ENCODE measurements at places on chromosomes 13 and 19. TPM values are rescaled to one million over a fixed set of nuclear protein-coding genes. Genes with fewer than 3 reads are reported as not detected.

Gene IL17D
- total RNA-seq = 0.35 TPM

Gene THSD1
- 0.33 TPM for total RNA-seq

Gene C19orf38
- 1.4 TPM for total RNA-seq

Gene STARD13
- 19.6 TPM for total RNA-seq

Gene ERCC5
- total RNA-seq = 33.9 TPM

DNA sequence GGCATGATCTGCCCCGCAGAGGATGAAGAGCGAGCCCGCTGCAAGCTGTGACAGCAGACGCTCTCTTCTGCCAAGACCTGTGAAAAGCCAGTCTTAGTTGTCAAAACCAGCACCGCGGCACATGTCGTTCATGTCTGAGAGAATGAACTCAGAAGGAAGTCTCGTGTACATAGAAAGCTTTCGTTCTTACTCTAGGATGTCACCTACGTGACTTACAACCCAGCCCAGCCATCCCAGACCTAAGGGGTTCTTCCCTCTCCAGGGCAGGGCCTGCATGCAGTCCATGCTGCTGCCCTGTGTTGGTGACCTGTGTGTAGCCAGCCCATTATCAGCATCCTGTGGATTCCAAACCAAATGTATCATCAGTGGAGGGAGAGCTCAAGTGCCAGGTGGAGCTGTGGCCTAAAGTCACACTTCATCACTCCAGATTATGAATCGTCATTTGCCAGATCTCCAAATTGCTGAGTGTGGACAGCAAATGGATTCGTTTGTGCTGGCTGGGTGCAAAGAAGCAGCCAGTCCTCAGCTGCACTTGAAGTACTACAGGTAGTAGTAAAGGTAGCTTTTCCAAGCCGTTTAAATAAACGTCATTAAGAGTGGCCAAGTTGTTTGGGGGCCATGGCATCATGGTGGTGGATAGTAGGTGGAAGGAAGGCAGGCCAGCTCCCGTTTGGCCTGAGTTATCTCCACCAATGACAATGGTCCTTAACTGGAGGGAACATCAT, 73.9 kb upstream of the GPR183 start:
- peaks cover 6% of the 10 kb centered on the region for H3K36me3 ChIP-seq
- DNase-seq = no peak
- no peak overlapping the region for H3K4me3 ChIP-seq
- no peaks in the 10 kb centered on the region for H3K4me1 ChIP-seq

GRCh38 chr19:31347354-31347753, 1.9 kb downstream of the TSHZ3 start:
- H3K4me1 ChIP-seq = no peaks in the 10 kb centered on the region
- peaks cover 46% of the 10 kb centered on the region for H3K27me3 ChIP-seq
- H3K27ac ChIP-seq = no peak overlapping the region
- no peaks in the 10 kb centered on the region for H3K36me3 ChIP-seq
- no peak overlapping the region for H3K4me3 ChIP-seq

DNA sequence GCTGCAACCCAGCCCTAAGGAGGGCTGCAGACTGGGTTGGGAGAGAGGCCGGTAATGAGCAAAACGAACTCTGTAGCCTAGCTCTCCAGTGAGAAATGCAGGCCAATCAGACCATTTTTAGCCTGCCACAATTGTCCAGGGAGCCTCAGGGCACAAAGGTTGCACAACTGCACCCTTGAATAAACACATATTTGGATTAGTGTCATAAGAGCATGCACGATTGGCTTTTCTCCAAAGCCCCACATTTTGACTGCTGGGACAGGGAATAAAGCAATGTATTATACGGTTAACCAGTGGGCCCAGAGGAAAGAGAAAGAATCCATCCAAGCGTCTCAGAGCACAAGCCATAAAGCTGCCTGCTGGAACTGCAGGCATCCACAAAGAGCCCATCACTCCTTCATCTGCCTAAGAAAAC, 729.4 kb upstream of the SGCG start:
- H3K27me3 ChIP-seq = 0 out of 2 replicates have a peak, but pooled peaks cover 4% of the 10 kb centered on the region
- H3K4me3 ChIP-seq = no peak overlapping the region
- DNase-seq = no peak

DNA sequence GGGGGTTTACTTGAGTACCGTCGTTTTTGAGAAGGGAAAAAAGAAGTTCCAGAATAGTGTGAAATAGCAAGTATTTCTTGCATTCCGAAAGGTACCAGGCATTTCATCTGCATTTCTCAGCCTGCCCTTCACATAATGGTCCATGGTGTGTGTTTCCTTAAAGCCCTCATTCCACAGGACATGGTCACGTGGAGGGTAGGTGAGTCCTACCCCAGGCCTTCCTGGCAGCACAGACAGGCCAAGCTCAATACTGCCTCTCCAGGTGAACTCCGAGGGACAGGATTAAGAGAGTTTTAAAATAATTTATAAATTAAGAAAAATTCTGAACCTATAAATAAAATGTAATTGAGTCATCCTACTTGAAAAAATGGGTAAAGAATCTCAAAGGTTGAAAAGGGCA, 64.7 kb downstream of the TNFRSF19 start:
- no peak for DNase-seq
- no peaks in the 10 kb centered on the region for H3K4me1 ChIP-seq
- H3K27me3 ChIP-seq = no peaks in the 10 kb centered on the region

DNA sequence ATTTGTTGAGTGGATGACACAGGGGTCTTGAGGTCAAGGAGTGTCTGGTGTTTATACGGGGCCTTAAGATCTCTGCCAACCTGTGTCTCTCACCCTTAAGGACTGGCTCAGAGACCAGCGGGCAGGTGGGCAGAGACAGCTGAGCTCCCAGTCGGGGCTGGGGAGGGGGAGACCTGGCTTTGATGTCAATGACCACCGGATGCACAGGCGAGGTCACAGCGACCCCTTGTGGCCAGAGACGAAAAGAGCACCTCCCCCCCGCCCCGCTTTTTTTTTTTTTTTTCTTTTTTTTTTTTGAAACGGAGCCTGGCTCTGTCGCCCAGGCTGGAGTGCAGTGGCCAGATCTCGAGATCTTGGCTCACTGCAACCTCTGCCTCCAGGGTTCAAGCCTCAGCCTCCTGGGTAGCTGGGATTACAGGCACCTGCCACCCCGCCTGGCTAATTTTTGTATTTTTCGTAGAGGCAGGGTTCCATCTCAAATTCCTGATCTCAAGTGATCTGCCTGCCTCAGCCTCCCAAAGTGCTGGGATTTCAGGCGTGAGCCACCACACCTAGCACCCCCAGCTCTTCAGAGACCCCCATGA, 12.1 kb upstream of the KLK14 start:
- 0 out of 2 replicates have a peak, but pooled peaks cover 7% of the 10 kb centered on the region for H3K4me1 ChIP-seq
- peak; percentile 38 for DNase-seq
- no peaks in the 10 kb centered on the region for H3K27me3 ChIP-seq
- H3K27ac ChIP-seq = no peak overlapping the region

- peaks cover 4% of the 10 kb centered on the region for H3K4me1 ChIP-seq
- H3K4me3 ChIP-seq = no peak overlapping the region
- H3K27me3 ChIP-seq = no peaks in the 10 kb centered on the region
- no peaks in the 10 kb centered on the region for H3K36me3 ChIP-seq
Observed at GRCh38 chr13:99484473-99484872, 16.8 kb upstream of the TM9SF2 start.

DNA sequence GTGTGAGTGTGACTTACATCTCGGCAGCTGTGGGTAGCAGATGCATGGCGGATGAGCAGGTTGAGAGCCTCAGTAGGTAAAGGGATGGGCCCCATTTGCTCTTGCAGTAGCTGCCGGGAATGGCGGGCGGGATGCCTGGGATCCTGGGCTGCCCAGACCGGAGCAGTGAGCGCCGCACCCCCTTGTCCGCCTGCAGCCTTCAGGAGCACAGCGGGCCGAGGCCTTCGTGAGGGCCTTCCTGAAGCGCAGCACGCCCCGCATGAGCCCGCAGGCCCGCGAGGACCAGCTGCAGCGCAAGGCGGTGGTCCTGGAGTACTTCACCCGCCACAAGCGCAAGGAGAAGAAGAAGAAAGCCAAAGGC, 4.1 kb downstream of the POP4 start:
- peaks cover 7% of the 10 kb centered on the region for H3K4me1 ChIP-seq
- no peaks in the 10 kb centered on the region for H3K27me3 ChIP-seq
- H3K36me3 ChIP-seq = no peaks in the 10 kb centered on the region
- no peak for DNase-seq
- H3K4me3 ChIP-seq = no peak overlapping the region
- no peak overlapping the region for H3K27ac ChIP-seq

DNA sequence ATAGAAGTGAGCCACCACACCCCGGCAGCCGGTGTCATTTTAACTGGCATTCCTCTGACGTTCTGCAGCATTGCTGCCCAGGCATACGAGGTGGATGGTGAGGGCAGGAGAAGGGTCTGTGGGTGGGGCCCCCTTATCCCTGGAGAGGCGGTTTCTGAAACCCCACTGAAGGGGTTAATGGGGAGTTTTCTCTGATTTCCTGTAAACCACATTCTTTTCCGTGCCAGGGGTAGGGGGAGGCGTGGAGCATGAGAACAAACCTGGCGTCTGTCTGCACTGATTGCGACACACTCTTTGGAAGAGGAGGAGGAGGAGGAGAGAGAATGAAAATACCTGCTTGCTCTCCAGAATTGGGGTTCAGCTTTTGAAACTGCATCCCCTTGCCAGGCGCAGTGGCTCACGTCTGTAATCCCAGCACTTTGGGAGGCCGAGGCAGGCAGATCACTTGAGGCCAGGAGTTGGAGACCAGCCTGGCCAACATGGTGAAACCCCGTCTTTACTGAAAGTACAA, 2.7 kb upstream of the C3 start:
- DNase-seq = peak; percentile 65
- no peaks in the 10 kb centered on the region for H3K36me3 ChIP-seq
- no peaks in the 10 kb centered on the region for H3K27me3 ChIP-seq
- peaks cover 47% of the 10 kb centered on the region for H3K4me1 ChIP-seq
- peak overlapping the region; percentile 68 for H3K27ac ChIP-seq
- H3K4me3 ChIP-seq = no peak overlapping the region

- H3K27ac ChIP-seq = no peak overlapping the region
- no peak overlapping the region for H3K4me3 ChIP-seq
- no peaks in the 10 kb centered on the region for H3K4me1 ChIP-seq
- H3K27me3 ChIP-seq = no peaks in the 10 kb centered on the region
- no peaks in the 10 kb centered on the region for H3K36me3 ChIP-seq
Observed at GRCh38 chr13:82976499-82976898, 905.8 kb downstream of the SLITRK1 start.

GRCh38 chr13:66378894-66379293, 851.2 kb downstream of the PCDH9 start:
- no peak for DNase-seq
- H3K4me1 ChIP-seq = no peaks in the 10 kb centered on the region
- no peak overlapping the region for H3K4me3 ChIP-seq
- no peak overlapping the region for H3K27ac ChIP-seq
- H3K36me3 ChIP-seq = no peaks in the 10 kb centered on the region

DNA sequence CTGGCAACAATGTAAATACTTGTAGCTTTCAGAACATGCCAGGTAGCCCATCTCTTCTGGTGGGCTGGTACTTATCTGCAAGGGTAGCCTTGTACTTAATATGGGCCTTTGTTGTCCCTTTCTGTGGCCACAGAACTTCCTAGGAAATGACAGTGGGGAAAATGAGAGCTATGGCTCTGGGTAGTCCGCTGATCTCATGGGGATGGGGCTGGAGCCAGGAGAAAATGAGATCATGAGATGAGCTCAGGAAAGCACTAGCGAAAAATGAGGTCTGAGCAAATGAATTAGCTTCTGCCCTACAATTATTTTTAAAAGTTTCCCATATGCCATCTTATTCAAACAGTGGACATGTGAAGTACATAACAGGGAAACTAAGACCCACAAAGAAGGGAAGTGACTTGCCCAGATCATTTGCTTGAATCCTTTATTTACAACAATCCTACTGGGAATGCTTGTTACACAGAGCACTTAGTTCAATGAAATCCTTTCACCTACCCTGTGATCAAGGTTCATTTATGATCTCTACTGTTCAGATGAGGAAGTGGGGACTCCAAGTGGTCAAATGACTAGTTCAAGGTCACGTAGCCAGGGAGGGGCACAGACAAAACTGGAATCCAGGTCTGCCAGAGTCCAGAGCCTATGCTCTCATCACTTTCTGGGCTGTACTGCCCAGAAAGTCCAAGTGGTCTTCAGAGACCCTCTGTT, 87.1 kb downstream of the PTPRS start:
- no peaks in the 10 kb centered on the region for H3K4me1 ChIP-seq
- H3K27me3 ChIP-seq = no peaks in the 10 kb centered on the region
- H3K27ac ChIP-seq = no peak overlapping the region

- H3K36me3 ChIP-seq = no peaks in the 10 kb centered on the region
- H3K4me1 ChIP-seq = peaks cover 22% of the 10 kb centered on the region
- H3K27ac ChIP-seq = peak overlapping the region; percentile 85
- peak overlapping the region; percentile 55 for H3K4me3 ChIP-seq
- 0 out of 2 replicates have a peak, but pooled peaks cover 2% of the 10 kb centered on the region for H3K27me3 ChIP-seq
Observed at GRCh38 chr19:50331221-50331993, 2.2 kb upstream of the KCNC3 start.

DNA sequence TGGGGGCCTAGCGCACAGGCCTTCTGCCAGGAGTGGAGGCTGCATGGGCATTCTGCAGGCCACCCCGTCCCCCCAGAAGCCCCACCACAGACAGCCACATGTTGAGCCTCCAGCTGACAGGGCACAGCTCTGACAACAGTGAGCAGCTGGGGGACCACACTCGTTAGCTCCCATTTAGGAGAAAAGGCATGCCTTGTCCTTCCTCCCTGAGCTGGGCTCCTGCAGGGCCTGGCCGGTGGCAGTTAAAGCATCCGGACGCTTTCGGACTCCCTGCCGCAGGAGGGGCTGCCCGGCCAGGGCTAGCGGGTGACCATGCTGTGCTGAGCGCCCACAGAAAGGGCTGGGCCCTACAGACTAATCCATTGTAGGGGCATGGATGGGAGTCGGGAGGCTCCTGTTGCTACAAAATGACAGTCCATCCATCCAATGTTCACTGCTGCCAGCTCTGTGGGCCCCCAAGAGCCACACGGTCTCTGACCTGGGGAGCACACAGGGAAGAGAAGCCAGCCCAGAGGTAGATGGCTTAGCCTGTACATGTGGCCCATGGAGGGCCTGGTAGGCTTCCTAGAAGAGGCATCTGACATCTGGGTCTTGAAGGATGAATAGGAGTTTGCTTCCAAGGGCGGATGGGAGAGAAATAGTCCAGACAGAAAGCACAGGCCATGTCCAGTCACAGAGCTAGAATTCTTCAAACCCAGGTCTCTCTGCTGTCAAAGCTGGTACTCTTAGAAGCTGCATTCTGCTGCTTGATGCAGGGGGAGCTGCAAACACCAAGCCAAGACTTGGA, 116.5 kb upstream of the VSTM2B start:
- no peak for DNase-seq
- H3K36me3 ChIP-seq = no peaks in the 10 kb centered on the region
- no peaks in the 10 kb centered on the region for H3K4me1 ChIP-seq

DNA sequence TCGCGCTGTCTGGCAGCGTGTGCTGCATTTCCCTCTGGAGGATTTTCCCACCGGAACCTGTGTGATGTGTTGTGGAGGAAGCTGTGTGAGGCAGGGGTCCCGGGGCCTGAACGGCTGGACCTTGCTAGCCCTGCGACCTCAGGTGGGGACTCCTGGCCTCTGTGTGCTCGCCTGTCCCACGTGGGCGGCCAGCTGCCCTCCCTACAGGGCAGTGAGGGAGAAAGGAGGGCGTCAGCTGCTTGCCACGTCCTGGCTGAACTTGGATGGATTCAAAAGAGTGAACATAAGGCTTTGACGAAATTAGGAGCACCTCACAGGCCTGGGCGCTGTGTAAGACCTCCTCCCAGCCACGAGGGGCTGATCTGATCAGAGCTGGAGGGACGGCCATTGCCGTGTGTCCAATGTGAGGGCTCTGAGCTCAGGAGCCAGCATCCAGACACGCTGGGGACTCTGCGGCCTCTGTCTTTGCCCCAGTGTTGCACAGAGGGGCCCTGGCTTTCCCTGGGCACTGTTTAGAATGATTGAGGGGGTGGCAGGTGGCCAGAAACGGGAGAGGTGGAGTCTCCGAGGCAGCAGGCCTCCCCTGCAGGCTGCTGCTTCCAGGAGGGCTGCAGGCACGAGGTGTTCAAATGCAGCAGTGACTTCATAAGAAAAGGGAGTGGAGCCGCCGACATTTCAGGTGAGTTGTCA, 13.0 kb downstream of the TFDP1 start:
- H3K27me3 ChIP-seq = no peaks in the 10 kb centered on the region
- DNase-seq = no peak
- H3K4me3 ChIP-seq = no peak overlapping the region
- H3K4me1 ChIP-seq = no peaks in the 10 kb centered on the region
- H3K36me3 ChIP-seq = peaks cover 21% of the 10 kb centered on the region
